ENCODE measurements at places on chromosomes 2 and 18.
A peak's percentile ranks its signal among the peaks of the same experiment; 100 is the strongest.

- DNase-seq, result no peak
These were observed 30.1 kb downstream of the MOCOS start for GRCh38 chr18:36217348-36217747.

- DNase-seq, result no peak
These were observed 163.8 kb downstream of the FAM210A start for GRCh38 chr18:13562494-13563029.

- DNase-seq, result no peak
These were observed 138.2 kb downstream of the CABLES1 start for GRCh38 chr18:23273443-23273966.

- no peak for DNase-seq
These were observed 35.6 kb upstream of the RNF125 start for GRCh38 chr18:31983020-31983419.

- DNase-seq, result no peak
These were observed 105.6 kb downstream of the CSRNP3 start for GRCh38 chr2:165575044-165575615.

DNA sequence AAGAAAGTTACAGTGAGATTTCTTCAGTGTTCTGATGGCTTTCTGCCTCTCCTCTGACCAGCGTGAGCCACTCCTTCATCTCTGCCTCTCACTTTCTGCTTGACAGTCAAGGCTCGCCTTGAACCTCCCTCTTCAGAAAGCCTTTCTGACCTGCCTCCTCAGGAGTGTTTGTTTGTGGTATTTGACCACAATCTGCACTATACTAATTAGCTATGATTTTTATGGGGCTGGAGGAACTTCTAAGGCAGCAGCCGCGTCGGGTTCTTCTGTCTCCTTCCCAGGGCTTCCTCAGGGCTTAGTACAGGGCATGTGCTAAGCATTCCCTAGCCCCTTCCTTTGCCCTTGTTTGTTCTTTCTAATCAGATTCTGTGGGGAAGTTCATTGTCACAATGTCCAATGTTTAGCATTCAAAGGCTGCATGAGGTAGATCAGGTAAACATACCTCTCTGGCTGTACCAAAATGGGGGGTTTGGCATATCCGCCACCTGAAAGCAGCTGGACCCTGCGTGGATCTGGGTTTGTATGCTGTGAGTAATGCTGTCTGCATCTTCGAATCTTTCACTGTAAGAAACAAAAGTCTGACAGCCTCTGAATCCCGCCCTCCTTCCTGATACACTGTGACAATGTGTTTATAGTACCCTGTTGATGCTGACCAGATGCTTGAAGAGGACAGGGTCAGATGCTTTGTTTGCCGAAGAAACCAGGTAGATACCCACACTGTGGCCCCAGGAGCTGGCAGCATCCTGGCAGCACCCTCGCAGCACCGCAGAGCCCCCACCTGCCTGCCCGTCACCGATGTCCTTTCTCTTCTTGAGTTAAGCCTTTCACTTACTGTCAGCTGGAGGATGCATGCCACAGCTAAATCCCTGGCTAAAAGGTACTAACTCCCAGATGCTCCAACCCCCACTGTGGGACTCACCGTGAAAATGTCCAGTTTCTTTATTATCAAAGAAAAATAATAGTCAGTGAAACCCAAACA is 260.8 kb upstream of the HDAC4 start:
- DNase-seq, result no peak

DNA sequence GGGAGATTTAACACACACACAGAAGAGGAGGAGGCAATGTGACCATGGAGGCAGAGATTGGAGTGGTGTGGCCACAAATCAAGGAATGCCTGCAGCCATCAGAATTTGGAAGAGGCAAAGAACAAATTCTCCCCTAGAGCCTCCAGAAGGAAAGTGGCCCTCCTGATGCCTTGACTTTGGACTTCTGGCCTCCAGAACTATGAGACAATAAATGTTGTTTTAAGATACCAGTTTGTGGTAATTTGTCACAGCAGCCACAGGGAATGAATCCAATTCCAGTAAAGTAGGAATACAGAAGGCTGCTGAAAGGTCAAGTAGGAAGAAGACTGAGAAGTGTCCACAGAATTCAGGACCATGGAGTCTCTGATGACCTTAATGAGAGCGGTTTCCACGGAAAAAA is 18.1 kb downstream of the PAIP2B start:
- no peak for DNase-seq

- no peak for DNase-seq
These were observed 69.9 kb upstream of the HS6ST1 start for GRCh38 chr2:128388499-128388941.

DNA sequence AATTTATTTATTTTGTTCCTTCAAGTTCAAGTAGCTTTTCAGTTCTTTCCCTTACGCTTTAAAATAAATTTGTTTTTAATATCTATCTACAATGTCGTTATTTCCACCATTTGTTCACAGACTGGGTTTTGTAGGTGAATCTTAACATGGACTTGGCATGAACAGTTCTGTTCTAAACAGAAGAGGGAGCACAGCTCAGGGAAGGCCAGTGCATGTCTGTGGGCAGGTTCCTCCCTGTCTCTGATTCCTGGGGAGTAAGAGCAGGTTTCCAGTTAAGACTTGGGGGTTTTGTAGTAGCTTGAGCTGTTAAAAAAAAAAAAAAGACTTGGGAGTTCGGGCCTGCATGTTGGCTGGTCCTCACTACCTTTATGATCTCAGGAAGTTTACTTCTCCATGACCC is 11.1 kb downstream of the TTL start:
- no peak for DNase-seq

DNA sequence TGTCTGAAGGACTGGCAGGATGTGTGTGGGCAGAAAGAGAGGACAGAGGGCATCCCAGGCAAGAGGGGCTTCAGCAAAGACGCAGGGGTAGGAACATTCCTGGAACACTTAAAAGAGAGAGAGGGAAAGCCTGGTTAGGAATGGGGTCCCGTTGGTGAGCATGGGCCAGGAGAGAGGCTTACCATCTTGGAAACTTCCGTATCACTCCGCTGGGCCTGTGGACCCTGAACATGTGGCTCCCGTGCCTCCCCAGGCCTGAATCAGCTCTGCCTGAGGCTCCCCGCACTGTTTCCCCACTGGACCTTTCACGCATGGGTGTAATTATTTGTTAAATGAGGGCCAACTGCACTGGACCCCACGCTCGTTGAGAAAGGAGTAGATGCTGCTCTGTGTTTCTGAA is 191.1 kb upstream of the GLI2 start:
- DNase-seq, result no peak

- DNase-seq, result no peak
These were observed 75.3 kb downstream of the SMAD7 start for GRCh38 chr18:48875314-48875941.

DNA sequence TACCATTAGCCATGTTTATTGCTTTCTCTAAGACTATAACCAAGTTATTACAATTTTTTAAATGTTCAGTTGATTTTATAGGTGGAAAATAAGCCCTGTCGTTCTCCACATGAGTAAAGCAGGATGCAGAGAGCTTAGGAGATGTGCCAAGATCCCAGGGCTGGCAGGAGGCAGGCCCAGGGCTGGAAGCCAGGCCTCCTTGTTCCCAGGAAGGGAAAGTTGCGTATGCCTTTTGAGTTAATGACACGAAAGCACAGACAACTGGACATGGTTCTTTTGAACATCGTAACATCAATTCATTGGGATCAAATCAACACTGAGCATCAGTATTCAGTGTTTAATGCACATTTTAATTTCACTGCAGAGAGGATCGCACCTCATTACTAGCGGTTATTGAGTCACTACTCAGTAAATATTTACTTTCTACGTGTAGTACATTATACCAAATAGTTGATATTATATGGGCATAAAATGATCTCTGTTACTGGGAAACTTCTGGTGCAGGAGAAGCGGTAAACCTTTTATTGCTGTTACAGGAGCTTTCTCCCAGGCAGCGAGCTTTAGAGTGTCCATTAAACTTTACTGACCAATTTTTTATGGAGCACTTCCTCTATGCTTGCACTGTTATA is 60.0 kb downstream of the RNF144A start:
- peak; percentile 65 for DNase-seq

GRCh38 chr2:40127146-40127545 is 324.7 kb downstream of the SLC8A1 start:
- DNase-seq, result no peak

GRCh38 chr2:11939523-11939922 is 193.1 kb downstream of the LPIN1 start:
- DNase-seq, result no peak

DNA sequence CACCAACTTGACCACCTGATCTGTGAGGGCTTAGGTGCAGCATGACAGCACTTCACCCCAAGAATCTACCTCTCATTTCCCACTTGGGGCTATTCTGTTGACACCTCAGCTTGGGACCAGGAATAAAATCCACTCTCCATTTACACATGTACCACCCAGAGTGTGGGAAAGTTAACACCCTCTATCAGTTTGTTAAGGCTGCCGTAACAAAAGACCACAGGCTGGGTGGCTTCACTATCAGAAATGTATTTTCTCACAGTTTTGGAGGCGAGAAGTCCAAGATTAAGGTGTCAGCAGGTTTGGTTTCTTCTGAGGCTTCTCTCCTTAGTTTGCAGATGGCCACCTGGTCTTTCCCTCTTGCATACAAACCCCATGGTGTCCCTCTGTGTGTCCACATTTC is 277.7 kb upstream of the ERBB4 start:
- no peak for DNase-seq

- no peak for DNase-seq
These were observed 39.0 kb upstream of the SLC35F5 start for GRCh38 chr2:113795405-113795920.

GRCh38 chr18:58468191-58468590 is 160.7 kb downstream of the ALPK2 start:
- no peak for DNase-seq

DNA sequence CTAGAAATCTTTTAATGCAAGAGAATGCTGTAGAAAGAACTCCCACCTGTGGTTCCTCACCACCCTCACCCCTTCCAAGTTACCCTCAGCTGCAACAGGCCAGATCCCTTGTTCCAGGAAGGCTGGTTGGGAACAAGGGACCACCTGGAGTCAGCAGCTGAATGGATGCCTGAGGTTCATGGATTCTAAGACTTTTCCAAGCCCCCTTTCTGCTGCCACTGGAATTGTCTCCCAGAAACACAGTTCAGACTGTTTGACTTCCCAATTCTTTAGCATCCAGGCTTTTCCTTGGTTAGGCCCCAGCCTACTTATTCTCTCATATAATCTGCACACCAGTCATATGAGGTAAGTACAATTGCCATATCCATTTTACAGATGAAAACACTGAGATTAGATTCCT is 8.0 kb upstream of the ADCY3 start:
- DNase-seq, result no peak

DNA sequence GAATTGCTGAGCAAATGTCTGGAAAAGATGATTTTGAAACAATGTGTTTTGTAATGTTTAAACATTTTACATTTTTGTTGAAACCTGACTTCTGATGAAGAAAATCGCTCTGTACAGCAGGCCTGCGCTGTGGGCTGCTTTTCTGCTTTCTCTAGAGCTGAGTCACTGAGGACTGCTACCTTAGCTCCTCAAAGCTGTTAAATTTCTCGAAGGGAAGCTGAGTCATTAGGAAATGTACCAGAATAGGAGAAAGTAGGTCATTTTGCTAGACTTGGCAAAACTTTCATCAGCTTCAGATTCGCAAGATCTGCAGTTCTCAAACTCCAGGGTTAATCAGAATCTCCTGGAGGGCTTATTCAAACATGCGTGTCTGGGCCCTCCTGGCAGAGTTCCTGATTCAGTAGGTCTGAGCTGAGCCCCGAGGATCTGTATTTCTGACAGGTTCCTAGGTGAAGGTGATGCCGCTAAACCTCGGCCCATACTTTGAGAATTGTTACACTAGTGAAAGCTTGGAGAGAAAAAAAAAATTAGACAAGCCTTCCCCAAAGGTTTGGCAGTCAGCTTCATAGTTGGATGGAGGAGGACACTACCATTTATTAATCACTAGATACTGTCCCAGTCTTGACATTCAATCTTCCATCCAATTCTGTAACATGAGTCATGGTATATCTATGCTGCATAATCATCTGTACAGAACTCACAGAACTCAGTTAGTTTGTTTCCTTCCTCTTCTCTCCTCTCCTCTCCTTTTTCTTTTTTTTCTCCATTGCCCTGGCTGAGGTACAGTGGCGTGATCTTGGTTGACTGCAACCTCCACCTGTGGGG is 297.6 kb downstream of the PARD3B start:
- DNase-seq, result peak; percentile 95

GRCh38 chr18:23422751-23423418 is 30.2 kb upstream of the RIOK3 start:
- peak; percentile 73 for DNase-seq

DNA sequence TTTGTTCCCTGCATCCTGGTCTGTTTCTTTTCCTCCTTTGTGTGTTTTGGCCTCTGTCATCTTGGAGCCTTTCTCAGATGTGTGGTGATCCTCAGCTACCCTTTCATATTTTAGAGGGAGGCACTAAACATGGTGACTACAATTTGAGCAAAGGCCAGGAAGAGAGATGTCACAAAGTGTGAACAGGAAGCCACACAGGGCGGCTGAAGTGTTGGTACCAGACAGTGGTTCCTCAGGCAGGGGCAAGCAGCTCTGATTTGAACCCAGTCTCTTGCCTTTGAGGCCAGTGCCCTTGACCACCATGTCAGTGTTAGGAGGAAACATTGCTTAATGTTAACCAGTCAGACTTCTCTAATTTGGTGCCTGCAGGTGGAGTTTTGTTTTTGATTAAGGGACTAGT is 9.2 kb downstream of the LRRFIP1 start:
- no peak for DNase-seq

- DNase-seq, result no peak
These were observed 120.0 kb upstream of the FSIP2 start for GRCh38 chr2:185618625-185619024.

- DNase-seq, result no peak
These were observed 413.8 kb downstream of the RAD51AP2 start for GRCh38 chr2:17104454-17104853.

DNA sequence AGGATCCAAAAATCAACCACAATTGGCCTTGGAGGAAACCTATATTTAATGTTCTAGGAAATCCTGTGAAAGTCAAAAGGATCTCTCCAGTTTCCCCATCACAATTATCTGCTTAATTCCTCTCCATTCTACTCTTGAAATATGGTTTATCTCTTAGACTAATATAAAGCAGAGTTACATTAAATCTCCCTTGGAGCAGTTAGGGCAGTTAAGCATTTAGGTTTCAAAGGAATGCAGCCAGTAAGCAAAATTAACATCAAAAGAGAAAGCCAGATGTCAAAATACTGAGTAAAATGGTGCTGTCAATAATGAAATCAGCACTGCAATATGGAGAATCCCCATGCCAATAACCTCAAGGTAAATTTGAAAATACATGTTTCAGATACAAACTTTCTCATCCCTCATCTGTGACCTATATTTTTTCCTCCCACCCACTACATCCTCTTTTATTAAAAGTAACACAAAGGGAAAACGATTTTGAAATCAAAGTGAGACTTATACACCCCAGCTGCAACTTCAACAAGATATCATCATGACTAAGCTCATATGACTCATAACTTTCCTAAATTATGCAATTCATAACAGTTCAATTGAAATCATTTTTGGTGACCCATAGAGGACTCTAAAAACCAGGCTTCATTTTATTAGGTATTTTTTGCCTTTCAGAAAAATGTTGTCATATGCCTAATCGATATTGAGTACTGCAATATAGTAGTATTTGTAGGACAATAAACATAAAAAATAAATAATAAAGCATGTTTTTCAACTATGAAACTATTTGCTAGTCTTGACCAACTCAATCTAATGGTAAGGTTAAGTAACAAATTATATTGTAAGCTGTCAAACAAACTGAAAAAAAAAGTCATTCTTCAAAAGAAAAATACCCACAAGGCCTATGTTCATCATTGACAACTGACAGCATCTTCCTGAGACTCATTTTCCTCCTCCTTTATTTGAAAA is 3.1 kb downstream of the ADAM17 start:
- peak; percentile 88 for DNase-seq

All from fibroblast of gingiva (primary cell).